Posterior vena cava (tissue), 2 donors: ENCODE measurements at places on chromosomes 3 and 15.

GRCh38 chr3:117129516-117129915, 419.9 kb downstream of the TUSC7 start:
- no peak for DNase-seq

GRCh38 chr3:10575601-10576160, 70.3 kb upstream of the ATP2B2 start:
- peak; percentile 1 for DNase-seq

- DNase-seq, result no peak
These were observed 33.8 kb upstream of the GREM1 start for GRCh38 chr15:32683906-32684584.

DNA sequence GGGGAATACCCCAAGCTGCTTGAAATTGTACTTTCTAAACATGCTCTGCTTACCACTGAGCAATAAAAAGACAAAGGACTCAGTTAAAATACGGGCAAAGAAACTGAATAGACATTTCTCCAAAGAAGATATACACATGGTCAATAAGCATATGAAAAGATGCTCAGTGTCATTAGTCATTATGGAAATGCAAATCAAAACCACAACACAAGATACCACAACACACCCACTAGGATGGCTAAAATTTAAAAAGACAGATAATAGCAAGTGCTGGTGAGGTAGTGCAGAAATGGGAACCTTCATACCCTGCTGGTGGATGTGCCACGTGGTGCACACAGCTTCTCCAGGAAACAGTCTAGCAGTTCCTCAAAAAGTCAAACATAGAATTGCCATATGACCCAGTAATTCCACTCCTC, 21.3 kb downstream of the LRIG1 start:
- no peak for DNase-seq

DNA sequence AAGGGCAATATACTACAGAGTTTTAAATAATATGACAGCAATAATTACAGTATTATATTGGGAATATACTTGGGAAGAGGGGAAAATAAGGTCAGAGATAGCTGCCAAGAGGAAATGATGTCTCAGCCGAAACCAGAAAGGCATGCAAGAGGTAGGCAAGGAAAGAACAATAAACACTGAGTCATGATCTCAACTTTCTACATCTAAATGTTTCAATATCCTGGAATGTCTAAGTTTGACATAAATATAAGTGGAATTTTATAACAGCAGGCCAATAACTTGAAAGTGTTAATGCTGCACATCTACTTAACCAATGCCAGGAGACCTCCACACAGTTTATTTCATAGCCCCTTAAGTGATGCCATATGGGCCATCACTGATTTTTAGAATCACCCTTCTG, 99.8 kb upstream of the CPNE4 start:
- no peak for DNase-seq

DNA sequence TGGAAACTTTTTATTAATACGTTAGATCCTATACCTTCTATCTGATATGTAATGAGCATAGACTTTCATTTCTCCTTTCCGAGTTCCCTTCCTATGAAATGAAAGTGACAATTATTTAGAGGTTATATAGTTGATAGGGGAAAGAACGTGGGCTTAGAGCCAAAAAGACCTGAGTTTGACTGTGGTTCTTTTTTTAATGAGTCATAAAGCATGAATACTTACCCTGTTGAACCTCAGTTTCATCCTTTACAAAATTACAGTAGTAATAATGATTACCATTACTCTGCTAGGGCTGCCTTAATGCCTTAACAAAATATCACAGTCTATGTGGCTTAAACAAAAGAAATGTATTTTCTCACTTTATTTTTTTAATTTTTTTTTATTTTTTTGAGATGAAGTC, 75.9 kb downstream of the AGBL1 start:
- no peak for DNase-seq

DNA sequence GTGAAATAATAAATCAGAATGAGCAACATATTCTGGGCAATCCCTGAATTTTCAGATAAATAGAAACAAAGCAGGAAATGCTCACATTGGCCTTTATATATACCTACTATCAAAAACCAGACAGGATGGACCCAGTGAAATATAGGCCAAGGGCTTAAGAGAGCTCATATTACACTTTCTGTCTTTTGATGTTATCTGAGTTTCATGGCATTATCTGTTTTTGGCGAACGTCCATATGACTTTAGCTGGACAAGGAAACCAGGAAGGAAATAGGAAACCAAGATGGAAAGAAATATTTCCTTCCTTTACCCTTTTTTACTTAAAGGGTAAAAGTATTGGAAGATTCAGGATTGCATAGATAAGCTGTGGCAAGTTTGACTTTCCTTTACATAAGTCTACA, 274.8 kb downstream of the THSD4 start:
- DNase-seq, result no peak

DNA sequence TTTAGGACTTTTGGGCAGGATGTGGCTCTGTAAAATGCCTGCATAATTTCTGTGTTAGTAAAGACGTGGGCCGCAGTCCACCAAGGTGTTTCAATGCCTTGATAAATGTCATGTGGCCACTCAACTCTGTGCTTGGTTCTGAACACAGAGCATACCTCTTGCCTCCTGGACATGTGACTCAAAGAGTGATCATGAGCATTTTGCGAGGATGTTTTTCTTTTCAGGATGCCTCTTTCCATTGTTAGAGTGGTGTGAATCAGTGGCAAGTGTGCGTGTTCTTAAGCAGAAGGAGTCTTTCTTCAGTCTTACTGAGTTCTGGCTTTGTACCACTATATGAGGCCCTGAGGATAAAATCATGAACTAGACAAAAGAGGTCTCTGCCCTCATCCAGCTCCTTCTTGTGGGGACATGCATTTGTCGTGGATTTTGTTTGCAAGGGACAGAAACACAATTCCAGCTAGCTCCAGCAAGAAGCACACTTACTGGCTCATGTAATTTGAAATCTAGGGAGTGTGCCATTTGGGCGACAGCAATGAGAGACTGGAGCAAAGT, 363.4 kb downstream of the LRTM1 start:
- no peak for DNase-seq

DNA sequence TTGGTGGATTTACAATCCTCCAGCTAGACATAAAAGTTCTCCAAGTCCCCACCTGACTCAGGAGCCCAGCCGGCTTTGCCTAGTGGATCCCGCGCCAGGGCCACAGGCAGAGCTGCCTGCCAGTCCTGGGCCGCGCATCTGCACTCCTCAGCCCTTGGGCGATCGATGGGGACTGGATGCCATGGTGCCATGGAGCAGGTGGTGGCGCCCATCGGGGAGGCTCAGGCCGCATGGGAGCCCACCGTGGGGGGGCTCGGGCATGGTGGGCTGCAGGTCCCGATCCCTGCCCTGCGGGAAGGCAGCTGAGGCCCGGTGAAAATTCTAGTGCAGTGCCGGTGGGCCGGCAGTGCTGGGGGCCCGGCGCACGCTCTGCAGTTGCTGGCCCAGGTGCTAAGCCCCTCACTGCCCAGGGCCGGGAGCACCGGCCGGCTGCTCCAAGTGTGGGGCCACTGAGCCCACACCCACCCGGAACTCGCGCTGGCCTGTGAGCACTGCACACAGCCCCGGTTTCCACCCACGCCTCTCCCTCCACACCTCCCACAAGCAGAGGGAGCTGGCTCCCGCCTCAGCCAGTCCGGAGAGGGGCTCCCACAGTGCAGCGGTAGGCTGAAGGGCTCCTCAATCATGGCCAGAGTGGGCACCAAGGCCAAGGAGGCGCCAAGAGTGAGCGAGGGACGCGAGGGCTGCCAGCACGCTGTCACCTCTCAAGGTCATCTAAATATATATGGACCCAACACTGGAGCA, 38.8 kb upstream of the IGSF11 start:
- no peak for DNase-seq

GRCh38 chr15:65414841-65415621, 7.7 kb downstream of the IGDCC4 start:
- DNase-seq, result no peak

GRCh38 chr3:3023111-3023745, 86.9 kb downstream of the IL5RA start:
- no peak for DNase-seq

GRCh38 chr3:188749830-188750229, 421.9 kb upstream of the TPRG1 start:
- DNase-seq, result no peak

DNA sequence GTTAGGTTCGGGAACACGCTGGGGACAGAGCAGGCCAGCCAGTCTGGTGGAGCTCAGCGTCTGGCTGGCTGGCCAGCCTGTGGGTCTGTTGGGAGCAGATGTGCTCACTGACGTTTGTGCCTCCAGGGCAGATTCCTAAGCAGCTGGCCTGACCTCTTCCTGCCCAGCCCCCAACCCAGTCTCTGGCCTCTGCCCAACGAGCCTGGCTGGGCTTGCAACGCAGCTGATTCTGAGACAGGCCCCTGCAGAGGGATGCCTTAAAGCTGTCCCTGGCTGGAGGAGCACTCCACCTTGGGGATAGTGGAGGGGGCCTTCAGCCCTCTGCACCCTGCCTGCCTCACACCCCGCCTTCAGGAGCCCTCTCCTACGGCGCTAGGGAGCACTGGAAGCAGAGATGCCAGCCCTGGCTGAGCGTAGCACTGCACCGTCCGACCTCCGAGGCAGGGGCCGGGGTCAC, 46.0 kb downstream of the KLF13 start:
- DNase-seq, result peak; percentile 93

GRCh38 chr15:78727561-78727960, 83.7 kb downstream of the ADAMTS7 start:
- DNase-seq, result no peak

- DNase-seq, result no peak
These were observed 3.5 kb upstream of the MUC4 start for GRCh38 chr3:195815169-195815771.

DNA sequence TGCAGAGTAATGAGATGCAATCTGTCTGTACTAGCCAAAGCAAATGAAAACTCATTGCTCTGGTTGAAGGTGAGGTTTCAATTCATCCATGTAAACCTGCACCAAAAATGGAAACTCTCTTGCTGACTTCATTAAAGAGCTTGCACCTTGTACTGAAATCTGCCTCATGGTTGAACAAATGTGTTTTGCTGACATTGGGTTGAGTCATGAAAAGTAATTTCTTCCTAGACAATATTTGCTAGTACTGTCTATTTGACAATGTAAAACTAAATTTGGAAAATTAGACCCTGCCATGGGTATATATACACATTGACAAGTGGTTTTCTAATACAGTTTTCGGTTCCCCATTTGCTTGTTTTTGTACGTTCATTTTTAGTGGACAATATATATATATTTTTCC, 33.3 kb downstream of the RYR3 start:
- DNase-seq, result no peak

- no peak for DNase-seq
These were observed 440.6 kb downstream of the GBE1 start for GRCh38 chr3:81320862-81321261.
